WTC11 (cell line): ENCODE measurements at places on chromosomes 7 and 10. TPM values are rescaled to one million over a fixed set of nuclear protein-coding genes. Genes with fewer than 3 reads are reported as not detected.

DNA sequence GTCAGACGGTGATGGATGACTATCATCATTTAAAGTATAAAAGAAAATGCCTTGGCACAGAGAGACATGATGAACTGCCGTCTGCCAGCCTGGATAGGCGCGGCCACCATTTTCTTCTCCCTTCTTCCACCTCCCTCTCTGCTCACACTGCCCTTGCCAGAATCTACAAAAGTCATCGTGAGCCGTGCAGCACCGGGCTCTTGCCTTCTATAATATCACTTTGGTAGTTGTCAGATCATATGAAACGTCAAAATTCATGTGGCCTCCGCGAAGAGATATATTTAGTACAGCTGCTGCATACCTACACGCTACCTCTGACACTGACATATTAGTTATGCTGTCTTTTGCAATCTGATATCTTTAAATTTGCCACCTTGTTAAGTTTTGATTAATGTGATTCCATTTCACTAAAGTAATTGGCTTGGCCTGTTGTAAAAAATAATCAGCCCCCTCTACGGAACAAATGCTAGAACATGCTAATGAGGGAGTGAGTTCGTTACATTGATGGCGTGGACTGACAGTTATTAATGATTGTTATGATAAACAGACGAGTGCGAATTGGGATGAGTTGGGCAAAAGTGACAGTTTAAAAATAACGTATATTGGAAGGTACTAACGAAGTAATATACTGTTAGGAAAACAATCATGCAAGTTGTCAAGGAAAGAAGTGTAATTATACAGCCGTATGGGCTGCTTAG is 214.9 kb downstream of the LRMDA start:
- DNase-seq, result no peak

Gene CYP2C19
- 0.09 to 0.14 TPM in 2 of 3 replicates, not detected in the other for total RNA-seq

- no peak for DNase-seq
Observed at GRCh38 chr10:18293536-18294510, 153.6 kb downstream of the CACNB2 start.

Gene NAT16
- 0.32 to 0.62 TPM (median 0.39 TPM) in 3 replicates for total RNA-seq

Gene VWC2
- total RNA-seq, result 0.79 to 0.85 TPM (median 0.82 TPM) in 3 replicates

- no peak for DNase-seq
Observed at GRCh38 chr7:102097601-102098161, 189.0 kb upstream of the SH2B2 start.

DNA sequence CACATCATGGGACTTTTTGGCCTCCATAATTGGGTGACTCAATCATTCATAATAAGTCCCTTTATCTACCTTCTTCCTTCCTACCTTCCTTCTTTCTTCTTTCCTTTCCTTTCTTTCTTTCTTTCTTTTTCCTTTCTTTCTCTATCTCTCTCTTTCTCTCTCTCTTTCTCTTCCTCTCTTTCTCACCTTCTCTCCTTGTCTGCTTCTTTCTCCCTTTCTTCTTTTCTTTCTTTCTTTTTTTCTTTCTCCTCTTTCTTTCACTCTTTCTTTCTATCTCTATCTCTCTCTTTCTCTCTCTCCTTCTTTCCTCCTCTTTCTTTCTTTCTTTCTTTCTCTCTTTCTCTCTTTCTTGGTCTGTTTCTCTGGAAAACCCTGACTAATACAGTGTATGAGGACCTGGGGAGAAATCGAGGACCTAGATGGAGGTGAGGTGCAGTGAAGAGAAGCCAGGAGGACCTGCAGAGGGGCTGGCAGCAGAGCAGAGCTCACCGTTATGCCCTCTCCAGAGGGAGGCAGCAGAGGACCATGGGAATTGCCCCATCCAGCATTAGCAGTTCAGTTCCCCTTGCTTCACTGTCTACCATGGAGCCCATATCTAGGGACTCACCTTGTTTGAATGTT is 52.7 kb upstream of the BTRC start:
- peak; percentile 80 for DNase-seq

Gene C10orf67
- 0.07 TPM in 1 of 3 replicates, not detected in the others for total RNA-seq

- DNase-seq, result no peak
Observed at GRCh38 chr7:130872341-130872740, 138.3 kb upstream of the KLF14 start.

Gene IRF5
- 0.66 to 0.71 TPM (median 0.69 TPM) in 3 replicates for total RNA-seq

- DNase-seq, result no peak
Observed at GRCh38 chr7:46580766-46581165, 659.7 kb upstream of the IGFBP3 start.

GRCh38 chr10:86733260-86733671 is 23.2 kb upstream of the BMPR1A start:
- DNase-seq, result no peak

Gene ASNS
- 71.3 to 111 TPM (median 74.5 TPM) in 3 replicates for total RNA-seq

GRCh38 chr7:73986158-73986631 is 41.8 kb upstream of the ELN start:
- no peak for DNase-seq

DNA sequence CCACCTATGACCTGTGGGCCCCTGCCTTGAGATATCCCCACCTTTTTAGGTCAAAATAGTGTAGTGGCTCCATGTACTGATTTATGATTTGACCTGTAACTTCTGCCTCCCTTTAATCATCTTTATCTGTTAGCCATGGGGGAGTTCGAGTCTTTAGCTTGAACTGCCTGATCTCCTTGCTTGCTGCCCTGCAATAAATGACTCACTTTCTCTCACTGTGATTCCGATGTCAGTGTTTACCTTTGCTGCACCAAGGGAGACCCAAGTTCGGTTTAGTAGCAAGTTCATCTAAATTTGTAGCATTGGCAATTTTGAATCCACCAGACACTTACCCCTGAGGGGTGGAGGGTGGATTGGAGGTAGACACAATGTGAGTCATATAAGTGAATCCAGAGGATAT is 814.6 kb upstream of the AUTS2 start:
- DNase-seq, result no peak

Gene SDHAF3
- 25.5 to 32.0 TPM (median 26.1 TPM) in 3 replicates for total RNA-seq

GRCh38 chr10:3468919-3469638 is 296.5 kb upstream of the PITRM1 start:
- DNase-seq, result no peak

GRCh38 chr7:135808206-135808605 is 59.6 kb upstream of the FAM180A start:
- DNase-seq, result no peak
